Stimulated activated CD4-positive, alpha-beta T cell treated with anti-CD3 and anti-CD28 coated beads, Interleukin-1b, Interleukin-23, amount 100 ng/mL, for 4 hours (primary cell): ENCODE measurements at places on chromosomes 11 and 22.

- DNase-seq = no peak
Observed at GRCh38 chr11:126645186-126645585, 289.7 kb downstream of the ST3GAL4 start.

DNA sequence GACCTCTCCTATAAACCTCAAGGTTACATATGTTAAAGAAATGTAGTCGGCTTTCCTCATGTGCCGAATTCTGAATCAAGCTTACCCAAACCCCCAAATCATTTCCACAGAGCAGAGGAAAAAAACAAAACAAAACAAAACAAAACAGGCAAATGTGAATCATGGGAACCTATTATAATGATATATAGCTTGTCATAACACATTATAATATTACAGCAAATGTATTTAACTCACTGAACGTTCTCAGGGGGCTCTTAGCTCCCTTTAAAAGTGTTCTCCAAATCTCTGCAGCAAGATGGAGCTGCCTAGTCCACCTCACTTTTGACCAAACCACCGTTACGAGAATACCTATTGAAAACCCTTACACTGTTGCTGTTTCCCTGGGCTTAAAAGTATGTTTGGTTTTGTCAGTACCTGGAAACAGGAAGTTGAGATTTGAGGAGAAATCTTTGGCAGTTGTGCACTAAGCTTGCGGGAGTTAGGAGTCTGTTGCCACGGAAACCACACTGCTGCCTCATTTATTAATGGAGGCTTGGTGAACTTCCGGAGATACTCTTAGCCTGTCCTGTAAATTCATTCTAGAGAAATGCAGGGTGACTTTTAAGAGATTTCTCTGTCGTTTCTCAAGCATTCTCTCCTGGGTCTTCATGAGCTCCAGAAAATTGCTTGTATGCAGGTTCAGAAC is 167.0 kb upstream of the RASSF10 start:
- DNase-seq = no peak

GRCh38 chr11:32003335-32003734 is 87.5 kb upstream of the RCN1 start:
- DNase-seq = no peak

DNA sequence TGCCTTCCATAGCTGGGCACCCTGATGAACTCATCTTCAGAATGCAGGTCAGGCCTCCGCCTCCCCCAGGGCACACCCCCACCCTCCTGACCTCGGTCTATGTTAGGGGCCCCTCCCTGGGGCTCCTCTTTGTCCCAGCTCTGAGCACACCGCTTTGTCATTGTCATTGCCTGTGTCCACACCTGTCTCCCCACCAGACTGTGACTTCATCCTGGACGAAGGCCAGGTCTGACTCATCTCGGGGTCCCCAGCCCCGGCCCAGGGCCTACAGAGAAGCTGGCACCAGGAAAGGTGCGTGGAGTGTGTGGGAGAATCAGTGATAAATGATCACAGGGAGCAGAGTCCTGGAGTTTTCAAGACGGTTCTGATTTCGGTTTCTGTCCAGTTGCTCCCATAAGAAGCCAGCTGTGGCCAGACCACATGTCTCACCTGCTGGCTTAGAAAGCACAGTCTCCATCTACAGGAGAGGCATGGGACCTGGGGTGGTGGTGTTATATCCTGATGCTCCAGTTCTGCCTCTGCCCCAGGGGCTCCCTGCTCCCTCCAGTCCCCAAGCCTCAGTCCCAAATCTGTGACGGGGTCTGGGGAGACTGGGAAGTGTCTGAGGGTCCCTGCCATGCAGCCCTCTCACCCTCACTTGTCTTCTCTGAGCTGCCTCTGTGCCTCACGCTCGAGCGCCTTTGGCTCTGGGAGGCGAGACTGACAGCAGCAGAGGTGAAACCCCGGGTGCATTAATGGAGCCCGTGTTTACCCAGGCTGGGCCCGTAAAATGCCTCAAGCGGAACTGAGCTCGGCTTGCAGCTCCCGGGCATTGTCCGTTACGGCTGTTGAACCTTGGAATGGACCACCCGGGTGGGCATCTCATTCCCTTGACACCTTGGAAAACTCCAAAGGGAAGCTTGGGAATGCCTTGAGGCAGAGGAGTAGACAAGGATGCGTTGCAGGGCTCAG is 85.5 kb upstream of the WNT11 start:
- DNase-seq = no peak

- no peak for DNase-seq
Observed at GRCh38 chr22:50032109-50032871, 19.7 kb upstream of the IL17REL start.

DNA sequence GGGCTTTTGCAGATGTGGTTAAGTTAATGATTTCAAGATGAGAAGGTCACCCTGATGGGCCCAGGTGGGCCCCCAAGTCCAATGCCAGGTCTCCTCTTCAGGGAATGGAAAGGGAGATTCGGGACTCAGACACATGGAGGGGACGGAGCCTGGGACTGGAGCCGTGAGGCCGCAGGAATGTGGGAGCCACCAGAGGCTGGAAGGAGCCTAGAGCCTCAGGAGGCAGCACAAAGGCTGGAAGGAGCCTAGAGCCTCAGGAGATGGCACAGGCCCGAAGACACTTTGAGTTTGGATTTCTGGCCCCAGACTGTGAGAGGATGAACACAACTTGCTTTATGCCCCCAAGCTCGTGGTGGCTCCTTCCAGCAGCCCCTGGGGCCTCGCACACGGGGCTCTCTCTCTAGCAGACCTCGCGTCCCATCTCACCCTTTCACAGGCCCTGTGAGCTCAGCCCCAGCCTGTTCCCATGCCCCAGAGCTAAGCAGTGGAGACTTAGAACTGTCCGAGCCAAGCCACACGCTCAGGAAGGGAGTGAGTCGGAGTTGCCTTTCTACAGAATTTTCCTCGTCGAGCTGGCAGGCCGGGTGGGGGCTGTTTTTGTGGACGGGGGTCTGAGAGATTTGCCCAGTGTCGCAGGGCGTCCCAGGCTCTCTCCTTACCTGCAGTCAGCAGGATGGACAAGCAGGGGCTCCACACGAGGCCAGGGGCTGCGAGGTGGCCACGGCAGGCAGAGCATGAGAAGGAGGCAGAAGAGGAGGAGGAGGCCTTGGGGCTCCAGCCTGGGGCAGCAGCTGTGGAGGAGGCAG is 937.6 kb downstream of the BRD1 start:
- DNase-seq = no peak
